ENCODE measurements at places on chromosomes 13 and 19. TPM values are rescaled to one million over a fixed set of nuclear protein-coding genes. Genes with fewer than 3 reads are reported as not detected.

RXFP2 gene
- total RNA-seq: not detected

NALCN gene
- total RNA-seq: 1.1 TPM

RASGRP4 gene
- total RNA-seq: 1.7 TPM

WDR88 gene
- total RNA-seq: not detected

FOSB gene
- 1.5 TPM for total RNA-seq

ZNF625 gene
- 13.3 TPM for total RNA-seq

GJA3 gene
- total RNA-seq: 0.13 TPM

GRCh38 chr13:90483906-90484305 is 863.6 kb upstream of the MIR17HG start:
- no peak for DNase-seq

- DNase-seq: no peak
Measured at GRCh38 chr13:42174344-42175162, 97.4 kb upstream of the AKAP11 start.

GRCh38 chr13:42777467-42777866 is 3.9 kb upstream of the FAM216B start:
- no peak for DNase-seq

- no peak for DNase-seq
Measured at GRCh38 chr13:64234255-64234654, 2818.6 kb upstream of the PCDH20 start.

DNA sequence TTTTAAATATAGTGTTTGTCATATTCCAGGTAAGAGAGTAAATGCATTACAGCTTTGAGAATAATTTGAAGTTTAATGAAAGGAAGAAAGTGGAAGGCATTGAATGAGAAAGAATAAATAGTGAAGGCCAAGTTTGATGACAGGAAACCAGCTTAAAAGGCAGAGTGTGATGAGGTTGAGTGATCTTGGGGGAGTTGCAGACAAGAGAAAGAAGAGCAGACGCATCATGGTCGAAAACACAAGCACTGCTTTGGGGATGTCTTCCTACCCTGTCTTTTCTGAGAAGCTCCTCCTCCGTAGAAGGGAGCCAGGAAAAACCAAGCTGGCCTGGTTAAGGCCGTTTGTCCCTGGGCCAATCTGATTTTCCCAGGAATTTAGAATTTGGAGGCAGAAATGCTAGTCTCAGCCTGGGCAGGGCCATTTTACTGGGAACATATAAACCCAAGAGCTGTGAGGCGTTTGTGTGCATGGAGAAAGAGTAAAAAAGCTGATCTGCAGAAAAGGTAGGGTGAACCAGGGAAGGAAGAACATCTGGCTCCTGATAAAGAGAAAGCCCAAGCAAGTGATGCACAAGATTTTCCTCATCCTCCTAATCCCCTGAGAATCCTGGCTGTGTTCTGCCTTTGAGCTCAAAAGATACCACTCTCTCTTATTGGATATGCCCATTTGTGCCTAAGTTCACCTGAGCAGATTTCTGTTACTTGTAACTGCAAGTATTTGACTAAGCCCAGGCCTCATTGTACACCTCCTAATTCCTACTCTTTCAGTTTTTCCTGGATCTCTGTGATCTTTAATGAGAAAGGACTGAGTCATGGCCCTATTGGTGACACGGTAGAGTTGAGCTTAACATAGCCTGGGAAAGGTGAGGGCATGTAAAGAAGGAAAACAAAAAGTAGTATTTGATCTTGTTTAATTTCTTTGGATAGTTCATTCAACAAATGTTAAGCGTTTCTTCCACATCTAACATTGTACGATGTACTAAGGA is 80.0 kb downstream of the WDFY2 start:
- no peak for DNase-seq

DNA sequence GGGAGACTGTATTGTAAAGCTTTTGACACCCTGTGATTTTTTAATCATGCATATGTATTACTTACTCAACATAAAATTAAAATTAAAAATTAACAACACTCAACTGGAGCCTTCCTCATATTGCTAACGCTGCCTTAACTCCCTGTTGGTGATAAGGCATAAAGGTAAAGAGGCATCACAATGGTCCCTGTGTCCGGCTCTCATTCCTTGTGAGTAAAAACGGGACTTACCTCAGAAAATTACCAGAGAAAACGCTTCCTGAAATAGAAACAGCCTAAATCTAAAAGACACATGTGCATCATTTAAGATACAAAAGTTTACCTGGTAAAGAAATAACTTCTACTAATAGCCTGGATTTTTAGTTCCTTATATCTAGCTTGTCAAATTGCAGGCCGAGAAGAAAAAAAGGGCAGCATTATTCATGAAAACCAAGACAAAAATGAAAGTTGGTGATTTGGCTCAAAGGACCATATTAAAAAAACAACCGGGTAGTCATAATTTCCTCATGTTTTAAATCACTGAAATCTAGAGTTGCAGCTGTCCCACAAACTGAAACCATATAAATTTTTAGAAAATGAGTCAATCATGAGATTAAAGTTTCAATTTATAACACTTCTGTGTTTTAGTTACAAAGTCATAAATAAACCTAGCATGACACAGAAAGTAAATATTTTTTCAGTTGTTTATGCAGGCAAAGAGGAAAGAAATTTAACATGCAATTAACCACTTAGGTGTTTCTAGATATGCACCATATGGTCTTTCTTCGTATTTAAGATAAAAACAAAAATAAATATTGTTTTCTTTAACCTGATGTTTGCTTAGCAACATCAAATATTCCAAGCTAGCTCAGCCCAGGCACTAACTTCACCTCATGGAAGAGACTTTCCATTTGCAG is 94.7 kb downstream of the MIPEP start:
- DNase-seq: no peak

GRCh38 chr13:20383058-20383457 is 142.6 kb downstream of the CRYL1 start:
- no peak for DNase-seq

- DNase-seq: no peak
Measured at GRCh38 chr19:14325863-14326262, 55.4 kb upstream of the ADGRE5 start.

GRCh38 chr13:46542833-46543232 is 10.1 kb upstream of the LRCH1 start:
- DNase-seq: no peak

DNA sequence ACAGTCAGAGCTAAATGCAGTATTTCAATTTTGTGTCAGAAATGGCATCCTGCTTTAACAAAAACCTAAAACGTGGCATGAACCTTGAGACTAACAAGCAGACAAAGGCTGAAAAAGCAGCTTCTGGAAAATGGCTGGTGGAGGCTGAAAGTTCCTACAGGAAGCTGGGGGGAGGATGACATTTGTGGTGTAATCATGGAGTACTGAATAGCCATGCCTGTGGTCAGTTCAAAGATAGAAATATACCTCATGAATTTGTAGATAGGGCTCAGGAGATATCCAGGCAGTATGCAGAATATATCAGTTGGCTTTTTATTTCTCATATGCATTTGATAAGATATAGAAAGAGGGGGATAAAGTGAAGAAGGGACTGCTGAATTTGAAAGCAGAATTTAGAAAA is 181.7 kb downstream of the UQCRFS1 start:
- no peak for DNase-seq

GRCh38 chr13:109870696-109871370 is 84.5 kb upstream of the IRS2 start:
- DNase-seq: no peak

DNA sequence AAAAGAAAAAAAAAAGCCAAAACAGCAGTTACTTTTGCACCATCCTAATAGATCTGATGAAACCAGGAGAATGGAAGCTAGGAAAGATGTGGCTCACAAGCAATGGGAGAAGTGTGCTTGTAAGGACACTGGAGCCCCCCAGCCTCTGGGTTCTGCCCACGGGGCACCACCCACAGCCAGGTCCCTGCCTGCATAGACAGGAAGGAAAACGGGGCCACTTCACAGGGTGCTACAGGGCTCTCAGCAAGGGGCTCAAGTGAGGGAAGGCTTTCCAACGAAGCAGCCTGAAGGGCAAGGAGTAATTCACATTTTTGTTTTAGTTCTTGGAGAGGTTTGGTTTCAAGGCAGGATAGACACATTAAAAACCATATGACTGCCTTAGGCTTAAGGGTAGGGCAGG is 42.7 kb downstream of the BRD4 start:
- DNase-seq: no peak

DNA sequence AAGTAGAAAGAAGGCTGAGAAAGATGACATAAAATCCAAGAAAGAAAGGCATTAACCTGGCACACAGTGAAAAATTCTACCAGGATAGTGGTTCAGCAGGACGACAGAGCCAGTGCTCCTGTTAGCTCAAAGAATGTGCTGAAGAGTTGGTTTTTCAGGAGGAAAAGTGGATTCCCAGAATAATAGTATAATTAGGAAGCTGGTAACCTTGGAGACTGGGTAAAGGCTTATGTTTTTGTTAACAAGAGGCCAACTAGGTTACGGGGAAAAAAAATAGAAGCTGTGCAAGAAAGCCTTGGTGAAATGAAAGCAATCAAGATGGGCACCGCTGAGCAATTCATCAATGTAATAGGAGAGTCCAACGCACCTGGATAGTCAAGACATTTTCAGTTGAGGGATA is 54.7 kb downstream of the SLC15A1 start:
- DNase-seq: no peak

- no peak for DNase-seq
Measured at GRCh38 chr13:24495151-24495729, 17.3 kb downstream of the PARP4 start.

DNA sequence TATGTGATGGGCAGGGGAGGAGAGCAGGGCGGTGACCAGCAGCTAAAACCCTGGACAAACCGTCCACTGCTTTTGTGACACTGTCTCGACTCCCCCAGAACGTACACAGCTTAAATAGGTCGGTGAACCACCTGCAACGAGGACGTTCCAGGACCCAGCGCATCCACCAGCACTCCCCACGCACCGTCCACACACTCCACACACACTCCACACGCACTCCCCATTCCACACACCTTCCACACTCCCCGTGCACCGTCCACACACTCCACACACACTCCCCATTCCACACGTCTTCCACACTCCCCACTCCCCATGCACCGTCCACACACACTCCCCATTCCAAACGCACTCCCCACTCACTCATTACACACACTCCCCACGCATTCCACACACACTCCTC is 38.3 kb upstream of the C13orf46 start:
- no peak for DNase-seq

GRCh38 chr13:93727211-93728141 is 500.9 kb downstream of the GPC6 start:
- DNase-seq: no peak

GRCh38 chr19:51271067-51271466 is 20.2 kb downstream of the SIGLECL1 start:
- DNase-seq: no peak
